Activated CD8-positive, alpha-beta T cell treated with anti-CD3 and anti-CD28 coated beads, Interleukin-2, amount 10 ng/mL, durations not matched to agents 7 days and 5 days (primary cell): ENCODE measurements at places on chromosomes 11 and 22. TPM values are rescaled to one million over a fixed set of nuclear protein-coding genes. Genes with fewer than 3 reads are reported as not detected.
A peak's percentile ranks its signal among the peaks of the same experiment; 100 is the strongest.

Gene CDC45
- total RNA-seq: 94.3 TPM

Gene XKR3
- total RNA-seq: not detected

Gene USH1C
- not detected for total RNA-seq

- DNase-seq: peak; percentile 77
Measured at GRCh38 chr11:121418625-121419114, 33.4 kb upstream of the SORL1 start.

DNA sequence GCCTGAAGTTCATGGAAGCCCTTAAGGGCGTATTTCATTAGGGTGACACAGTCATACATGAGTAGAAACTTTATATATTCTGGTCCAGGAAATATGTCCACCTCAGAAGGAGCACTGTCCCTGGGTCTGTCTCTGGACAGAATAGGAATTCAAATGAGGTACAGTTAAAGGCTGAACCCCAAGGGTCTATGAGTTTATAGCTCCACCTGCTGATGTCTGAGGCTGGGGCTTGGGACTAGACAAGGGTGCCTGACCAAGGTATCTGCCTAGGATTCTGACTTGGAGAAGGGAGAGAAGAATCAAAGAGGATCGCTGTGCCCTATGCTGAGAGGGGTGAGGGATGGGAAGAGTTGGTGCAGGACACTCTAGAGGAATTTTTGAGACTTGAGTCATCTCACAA, 14.9 kb downstream of the HEPHL1 start:
- no peak for DNase-seq

- no peak for DNase-seq
Measured at GRCh38 chr11:111911563-111912401, at the start of gene CRYAB. Gene CRYAB, minus strand, starts transcription at chr11:111911770. Its CDS starts 46 bp downstream, at chr11:111911724.
